ENCODE measurements at places on chromosomes 16 and 17.

DNA sequence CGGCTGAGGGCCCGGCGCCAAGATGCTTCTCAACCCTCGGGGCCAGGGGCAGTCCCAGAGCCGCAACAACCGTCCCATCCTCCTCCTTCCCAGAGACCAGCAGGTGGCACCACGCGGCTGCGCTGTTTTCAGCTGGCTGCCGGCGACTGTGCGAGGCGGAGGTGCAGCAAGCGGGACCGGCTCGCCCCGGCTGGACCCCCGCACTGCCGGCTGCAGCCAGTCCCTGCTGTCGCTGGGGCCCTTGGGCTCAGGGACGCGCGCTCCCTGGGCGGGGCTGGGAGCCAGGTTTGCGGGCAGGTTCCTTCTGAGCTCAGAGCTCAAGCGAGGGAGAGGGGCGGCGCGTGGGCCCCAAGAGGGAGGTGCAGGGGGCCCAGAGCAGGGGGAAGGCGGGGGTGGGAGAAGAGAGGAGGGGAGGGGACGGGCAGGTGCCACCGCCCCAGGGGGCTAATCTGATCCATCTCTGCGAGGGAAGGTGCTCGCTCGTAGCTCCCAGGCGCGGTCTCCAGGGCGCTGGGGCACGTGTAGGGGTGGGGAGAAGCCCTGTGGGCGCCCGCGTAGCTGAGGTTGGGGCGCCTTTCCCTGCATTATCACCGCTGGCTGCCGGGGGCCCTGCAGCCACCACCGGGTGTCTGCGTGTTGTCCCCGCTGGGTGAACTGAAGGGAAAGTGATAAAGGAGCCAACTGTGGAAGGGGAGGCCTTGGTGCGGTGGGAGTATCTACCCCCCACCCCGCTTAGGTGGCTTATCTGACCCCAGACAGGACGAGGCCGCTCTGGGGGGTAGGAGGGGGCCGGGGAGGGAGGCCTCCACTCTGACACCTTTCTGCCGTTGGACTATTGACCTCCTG, 24.2 kb downstream of the STAT5A start:
- peak; percentile 65 for DNase-seq

DNA sequence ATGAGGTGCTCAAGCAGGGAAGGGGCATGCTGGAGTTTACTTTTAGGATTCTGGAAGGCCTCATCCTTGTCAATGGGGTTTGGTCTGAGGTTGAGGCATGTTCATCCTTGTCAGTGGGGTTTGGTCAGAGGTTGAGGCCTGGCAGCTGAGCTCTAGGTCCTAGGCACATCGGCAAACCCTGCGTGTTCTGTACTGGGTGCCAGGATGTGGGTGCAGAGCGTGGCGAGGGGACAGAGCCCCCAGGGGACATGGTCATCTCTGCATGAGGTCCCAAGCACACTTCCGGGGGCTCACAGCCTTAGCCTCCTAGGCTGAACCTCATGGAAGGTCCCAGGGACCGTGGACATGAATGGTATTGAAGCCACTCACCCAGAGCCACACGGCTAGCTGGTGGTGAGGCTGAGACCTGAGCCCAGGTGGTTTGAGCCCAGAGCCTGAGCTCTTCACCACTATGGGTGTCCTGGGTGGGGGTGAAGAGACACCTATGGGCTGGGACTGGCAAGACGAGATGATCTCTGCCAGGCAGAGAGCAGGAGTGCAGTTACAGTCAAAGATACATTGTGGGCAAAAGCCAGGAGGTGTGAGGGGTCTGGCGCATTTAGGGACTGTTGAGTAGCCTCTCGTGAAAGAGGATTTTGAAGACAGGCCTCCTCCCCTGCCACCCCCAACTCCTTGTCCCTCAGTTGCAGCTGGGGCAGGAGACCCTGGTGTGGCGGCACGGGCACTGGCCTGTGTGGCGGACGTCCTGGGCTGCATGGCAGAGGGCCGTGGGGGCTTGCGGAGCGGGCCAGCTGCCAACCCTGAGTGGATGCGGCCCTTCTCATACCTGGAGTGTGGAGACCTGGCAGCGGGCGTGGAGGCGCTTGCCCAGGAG, 19.3 kb downstream of the FCSK start:
- no peak for DNase-seq

- DNase-seq, result no peak
Measured at GRCh38 chr17:34076743-34077631, 178.1 kb upstream of the CCL2 start.

GRCh38 chr17:19402171-19402570, 8.9 kb upstream of the RNF112 start:
- no peak for DNase-seq

- DNase-seq, result no peak
Measured at GRCh38 chr17:60659156-60659555, 18.5 kb upstream of the BCAS3 start.

DNA sequence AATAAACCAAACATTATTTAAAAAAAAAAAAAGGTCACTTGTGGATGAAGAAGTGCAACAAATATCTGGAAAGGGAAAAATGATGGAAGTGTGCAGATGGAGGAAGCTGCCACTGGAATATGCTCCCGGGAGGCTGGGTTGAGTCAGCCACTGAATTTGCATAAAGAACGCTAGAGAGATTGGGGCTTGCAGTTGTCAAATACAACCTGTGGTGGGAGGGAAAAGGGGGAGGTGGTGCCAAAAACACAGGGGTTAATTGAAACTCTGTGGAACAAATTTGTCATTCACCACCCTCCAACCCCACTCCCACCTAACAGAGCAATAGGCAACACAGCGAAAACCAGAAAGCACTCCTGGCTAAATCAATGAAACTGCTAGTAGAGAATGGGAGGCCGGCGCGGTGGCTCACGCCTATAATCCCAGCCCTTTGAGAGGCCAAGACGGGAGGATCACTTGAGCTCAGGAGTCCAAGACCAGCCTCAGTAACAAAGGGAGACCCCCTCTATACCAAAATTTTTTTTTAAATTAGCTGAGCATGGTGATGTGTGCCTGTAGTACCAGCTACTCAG, 37.6 kb upstream of the RPL38 start:
- DNase-seq, result no peak

GRCh38 chr16:51116353-51116752, 34.7 kb downstream of the SALL1 start:
- no peak for DNase-seq

GRCh38 chr17:67569015-67569451, 148.7 kb upstream of the NOL11 start:
- DNase-seq, result no peak

DNA sequence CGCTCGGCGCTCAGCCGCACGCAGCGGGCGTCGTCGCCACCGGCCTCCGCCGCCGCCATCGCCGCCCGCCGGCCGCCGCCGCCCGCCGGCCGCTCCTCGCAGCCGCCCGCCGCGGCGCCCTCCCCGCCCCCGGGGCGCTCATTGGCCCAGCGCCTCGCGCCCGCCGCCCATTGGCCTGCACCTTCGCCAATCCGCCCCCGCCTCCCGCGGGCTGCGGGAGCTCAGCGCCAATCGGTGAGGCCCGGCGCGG, at the start of gene PGP:
Gene PGP (minus strand): TSS at position 122 of the 250 bp plus-strand sequence. CDS start 63 bp downstream, at position 59.
- no peak for DNase-seq

- no peak for DNase-seq
Measured at GRCh38 chr16:58485184-58485887, 14.6 kb upstream of the NDRG4 start.

- DNase-seq, result no peak
Measured at GRCh38 chr16:27127308-27127707, 60.6 kb downstream of the C16orf82 start.

GRCh38 chr16:12145918-12146317, 169.4 kb downstream of the SNX29 start:
- DNase-seq, result no peak

GRCh38 chr16:21283521-21284289, 5.6 kb upstream of the CRYM start:
- DNase-seq, result no peak

- DNase-seq, result no peak
Measured at GRCh38 chr16:82059983-82060421, 24.9 kb downstream of the HSD17B2 start.

DNA sequence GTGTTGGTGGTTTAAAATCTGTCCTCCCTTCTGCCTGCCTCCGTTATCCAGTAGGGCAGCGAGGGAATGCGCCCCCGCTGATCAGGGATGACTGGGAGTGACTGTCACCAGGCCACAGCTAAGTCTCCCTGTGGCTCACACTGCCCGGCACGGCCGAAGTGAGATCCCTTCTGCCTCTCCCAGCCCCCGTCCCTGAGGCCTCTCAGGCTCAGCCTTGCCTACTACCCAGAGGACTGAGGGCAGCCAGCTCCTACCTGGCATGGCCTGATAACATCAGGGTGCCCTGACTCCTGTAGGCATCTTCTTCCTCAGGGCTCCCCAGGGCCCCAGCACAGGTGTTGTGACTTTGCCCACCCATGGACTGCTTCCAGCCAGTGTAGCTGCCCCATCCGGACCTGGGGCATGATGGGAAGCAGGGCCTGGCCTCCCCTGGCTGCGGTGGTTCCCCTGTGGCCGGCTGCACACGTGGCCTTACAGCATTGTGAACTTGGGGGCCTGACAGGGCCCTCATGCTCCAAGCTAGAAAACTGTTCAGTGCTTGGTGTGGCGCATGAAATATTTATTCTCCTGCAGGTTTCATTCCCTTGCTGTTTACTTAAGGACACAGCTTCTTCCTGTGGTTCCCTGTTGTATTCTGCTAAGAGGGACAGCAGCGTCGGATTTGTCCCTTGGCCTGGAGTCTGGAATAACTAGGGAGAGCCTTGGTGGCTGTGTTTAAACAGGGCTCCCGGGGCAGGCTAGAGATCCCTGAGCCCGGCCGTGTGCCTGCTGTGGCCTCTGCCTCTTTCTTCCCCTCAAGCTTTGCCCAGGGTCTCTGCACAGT, 30.0 kb downstream of the GINS2 start:
- no peak for DNase-seq

DNA sequence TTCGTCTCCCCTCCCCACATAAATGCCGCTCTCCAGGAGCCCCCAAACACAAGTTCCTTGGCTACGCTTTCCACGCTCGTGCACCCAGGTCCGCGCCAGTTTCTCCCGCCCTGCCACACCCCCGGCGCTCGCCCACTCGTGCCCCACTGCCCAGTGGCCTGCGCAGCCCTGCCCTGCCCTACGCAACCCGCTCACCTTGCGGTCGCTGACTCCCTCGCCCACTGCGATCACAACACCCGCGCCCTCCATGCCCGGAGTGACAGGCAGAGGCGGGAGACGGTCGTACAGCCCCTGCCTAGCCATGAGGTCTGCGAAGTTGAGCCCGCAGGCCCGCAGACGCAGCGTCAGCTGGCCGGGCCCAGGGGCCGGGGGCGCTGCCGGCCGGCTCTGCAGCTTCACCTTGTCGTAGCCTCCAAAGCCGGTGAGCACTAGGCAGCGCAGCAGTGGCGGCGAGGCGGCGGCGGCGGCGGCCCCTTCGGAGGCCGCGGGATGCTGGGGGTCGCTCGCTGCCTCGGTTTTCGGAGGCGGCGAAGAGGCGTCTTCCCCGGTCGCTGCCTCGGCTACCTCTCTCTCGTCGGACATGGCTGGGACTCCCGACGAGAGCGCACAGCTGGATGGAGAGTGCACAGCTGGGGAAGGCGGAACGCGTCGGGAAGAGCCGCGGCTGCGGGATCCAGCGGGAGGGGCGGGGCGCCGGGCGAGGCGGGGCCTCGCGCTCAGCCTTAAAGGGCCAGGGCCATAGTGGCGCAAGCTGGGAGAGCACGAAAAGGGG, at the start of gene VAT1:
Gene VAT1 (minus strand): TSS at position 645 of the 772 bp plus-strand sequence. CDS start 63 bp downstream, at position 582.
- DNase-seq, result peak; percentile 35

DNA sequence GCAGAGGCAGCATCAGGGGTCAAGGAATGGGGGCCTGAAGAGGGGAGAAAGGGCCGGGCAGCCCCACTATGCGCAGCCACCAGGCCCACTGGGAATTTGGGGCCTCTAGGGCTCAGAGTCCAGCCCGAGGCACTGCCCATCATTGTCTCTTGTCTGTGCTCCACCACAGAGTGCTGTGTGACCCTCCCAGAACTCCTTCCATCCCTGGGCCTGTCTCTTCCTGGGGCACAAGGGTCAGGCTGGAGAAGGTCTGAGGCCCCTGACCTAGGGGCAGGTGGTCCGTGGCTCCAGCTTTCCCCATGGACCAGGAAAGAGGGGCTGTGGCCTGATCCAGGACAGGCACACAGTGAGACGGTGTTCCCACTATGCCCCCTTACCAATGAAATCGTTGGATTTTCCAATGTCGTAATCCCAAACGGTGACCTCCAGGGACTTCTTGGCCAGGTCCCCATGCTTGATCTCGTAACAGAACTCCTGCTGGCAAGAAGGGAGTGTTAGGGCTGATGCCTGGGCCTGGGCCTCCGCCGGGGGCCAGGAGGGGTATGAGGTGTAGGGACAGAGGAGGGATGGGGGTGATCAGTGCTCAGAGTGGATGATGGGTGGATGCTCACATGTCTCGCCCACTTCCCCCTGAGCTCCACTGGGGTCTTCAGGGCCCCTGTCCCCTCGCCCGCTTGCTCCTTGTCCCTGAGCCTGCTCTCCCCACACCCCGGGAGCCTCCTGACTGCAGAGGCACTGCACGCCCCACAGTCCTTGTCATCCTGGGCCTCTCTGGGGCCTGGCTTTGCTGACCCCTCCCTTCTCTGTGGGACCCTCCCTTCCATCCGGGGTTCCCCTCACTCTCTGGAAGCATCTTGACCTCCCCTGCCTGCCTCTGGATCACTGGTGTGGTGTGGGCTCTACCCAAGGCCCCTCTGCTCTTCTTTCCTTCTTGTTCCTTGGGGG, 10.7 kb downstream of the SCGB1C2 start:
- DNase-seq, result no peak
